ENCODE measurements at places on chromosomes 4 and X. TPM values are rescaled to one million over a fixed set of nuclear protein-coding genes. Genes with fewer than 3 reads are reported as not detected.
A peak's percentile ranks its signal among the peaks of the same experiment; 100 is the strongest.

BEX1 gene
- 0.39 TPM for total RNA-seq

DNA sequence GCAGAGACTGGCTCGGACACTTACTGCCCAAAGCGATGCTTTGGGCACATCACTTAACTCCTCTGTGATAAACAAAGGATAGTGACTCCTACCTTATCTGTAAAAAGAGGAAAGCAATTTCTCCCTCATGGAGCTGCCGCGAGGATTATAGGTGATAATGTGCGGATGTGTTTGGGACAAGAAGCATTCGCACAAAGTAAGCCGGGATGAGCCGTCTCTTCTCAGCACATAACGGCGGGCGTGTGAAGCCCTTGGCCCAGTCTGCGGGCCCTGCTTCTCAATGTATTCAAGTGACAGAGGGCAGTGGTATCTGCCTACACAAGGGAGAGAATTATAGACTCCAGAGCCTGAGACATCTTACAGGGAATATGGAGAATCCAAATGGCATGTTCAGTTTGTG, 550.3 kb upstream of the CPEB2 start:
- no peaks in the 10 kb centered on the region for H3K4me1 ChIP-seq
- H3K27me3 ChIP-seq: no peaks in the 10 kb centered on the region
- no peak overlapping the region for H3K4me3 ChIP-seq
- H3K36me3 ChIP-seq: no peaks in the 10 kb centered on the region
- H3K27ac ChIP-seq: no peak overlapping the region
- DNase-seq: no peak

DNA sequence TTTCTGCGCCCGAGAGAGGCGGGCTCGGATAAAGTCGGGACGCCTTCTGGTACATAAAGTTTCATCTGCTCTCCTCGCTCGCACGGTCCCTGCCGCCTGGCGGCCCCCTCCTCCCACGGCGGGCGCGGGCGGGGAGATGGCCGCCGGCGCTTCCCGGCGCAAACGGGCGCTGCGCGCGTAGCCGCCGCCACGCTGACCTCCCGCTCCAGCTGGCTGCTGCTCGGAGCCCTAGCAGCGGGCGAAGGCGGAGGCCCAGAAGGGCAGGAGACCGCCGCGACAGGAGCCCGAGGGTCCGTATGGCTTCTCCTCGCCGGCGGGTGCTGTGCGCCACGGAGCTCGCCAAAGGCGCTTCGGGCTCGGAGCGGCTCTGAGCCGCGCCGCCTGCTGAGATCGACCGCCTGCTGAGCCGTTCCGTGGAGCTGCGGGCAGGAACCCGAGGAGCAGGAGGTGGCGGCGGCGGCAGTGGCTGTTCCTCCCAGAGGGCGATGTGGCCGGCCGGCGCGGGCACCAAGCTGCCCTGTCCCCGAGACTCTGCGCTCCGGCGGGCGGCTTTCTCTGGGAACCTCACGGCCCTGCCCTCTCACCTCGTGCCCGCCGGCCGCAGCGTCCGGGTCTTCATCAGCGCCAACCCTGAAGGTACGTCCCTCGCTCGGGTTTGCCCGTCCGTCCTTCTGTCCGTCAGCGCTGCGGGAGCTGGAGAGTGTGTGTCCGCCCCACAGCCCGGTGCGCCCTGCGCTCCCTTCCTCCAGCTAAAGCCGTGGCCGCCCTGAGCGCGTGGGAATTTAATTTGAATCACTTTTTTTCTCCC, at the start of gene NWD2:
NWD2 (plus strand) TSS at position 161 of the 808 bp plus-strand sequence; CDS start at position 486, 325 bp downstream.
- no peaks in the 10 kb centered on the region for H3K4me1 ChIP-seq
- H3K27ac ChIP-seq: no peak within 1 kb of the TSS
- no peak within 1 kb of the TSS for H3K4me3 ChIP-seq
- H3K36me3 ChIP-seq: no peaks in the 10 kb centered on the region

FGF16 gene
- not detected for total RNA-seq

CFP gene
- total RNA-seq: 6.4 TPM

DNA sequence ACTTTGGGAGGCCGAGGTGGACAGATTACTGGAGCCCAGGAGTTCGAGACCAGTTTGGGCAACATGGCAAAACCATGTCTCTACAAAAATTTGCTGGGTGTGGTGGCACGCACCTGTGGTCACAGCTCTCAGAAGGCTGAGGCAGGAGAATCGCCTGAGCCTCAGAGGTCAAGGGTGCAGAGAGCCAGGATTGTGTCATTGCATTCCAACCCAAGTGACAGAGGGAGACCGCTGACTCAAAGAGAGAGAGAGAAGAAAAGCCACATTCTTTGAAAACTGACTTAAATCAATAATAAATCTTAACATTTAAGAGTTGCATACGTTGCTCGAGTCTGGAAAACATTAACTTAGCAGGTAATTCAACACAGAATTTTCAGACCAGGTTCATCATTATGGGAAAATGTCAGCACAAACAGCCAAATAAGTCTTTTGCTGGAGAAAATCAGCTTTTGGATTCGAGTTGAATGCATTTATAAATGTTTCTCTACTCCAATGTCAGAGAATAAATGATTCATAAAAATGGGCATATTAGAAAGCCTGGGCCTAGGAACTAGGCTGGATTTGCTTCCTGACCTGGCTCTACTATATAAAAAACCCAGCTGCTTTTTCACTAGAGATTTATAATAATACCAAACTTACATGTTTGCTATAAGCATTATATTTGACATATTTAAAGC, 68.3 kb upstream of the RBPJ start:
- H3K4me1 ChIP-seq: peaks cover 7% of the 10 kb centered on the region
- no peak overlapping the region for H3K27ac ChIP-seq
- peaks cover 4% of the 10 kb centered on the region for H3K27me3 ChIP-seq
- H3K36me3 ChIP-seq: no peaks in the 10 kb centered on the region
- DNase-seq: peak; percentile 12

DNA sequence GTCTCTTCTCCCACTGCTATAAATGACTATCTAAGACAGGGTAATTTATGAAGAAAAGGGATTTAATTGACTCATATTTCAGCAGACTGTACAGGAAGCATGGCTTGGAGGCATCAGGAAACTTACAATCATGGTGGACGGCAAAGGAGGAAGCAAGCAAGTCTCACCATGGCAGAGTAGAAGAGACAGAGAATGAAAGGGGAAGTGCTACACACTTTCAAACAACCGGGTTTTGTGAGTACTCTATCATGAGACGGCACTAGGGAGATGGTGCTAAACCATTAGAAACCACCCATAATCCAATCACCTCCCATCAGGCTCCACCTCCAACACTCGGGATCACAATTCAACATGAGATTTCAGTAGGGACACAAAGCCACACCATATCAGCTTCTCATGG, 11.1 kb downstream of the UBE2NL start:
- H3K36me3 ChIP-seq: no peaks in the 10 kb centered on the region
- no peak overlapping the region for H3K4me3 ChIP-seq
- no peaks in the 10 kb centered on the region for H3K4me1 ChIP-seq

DNA sequence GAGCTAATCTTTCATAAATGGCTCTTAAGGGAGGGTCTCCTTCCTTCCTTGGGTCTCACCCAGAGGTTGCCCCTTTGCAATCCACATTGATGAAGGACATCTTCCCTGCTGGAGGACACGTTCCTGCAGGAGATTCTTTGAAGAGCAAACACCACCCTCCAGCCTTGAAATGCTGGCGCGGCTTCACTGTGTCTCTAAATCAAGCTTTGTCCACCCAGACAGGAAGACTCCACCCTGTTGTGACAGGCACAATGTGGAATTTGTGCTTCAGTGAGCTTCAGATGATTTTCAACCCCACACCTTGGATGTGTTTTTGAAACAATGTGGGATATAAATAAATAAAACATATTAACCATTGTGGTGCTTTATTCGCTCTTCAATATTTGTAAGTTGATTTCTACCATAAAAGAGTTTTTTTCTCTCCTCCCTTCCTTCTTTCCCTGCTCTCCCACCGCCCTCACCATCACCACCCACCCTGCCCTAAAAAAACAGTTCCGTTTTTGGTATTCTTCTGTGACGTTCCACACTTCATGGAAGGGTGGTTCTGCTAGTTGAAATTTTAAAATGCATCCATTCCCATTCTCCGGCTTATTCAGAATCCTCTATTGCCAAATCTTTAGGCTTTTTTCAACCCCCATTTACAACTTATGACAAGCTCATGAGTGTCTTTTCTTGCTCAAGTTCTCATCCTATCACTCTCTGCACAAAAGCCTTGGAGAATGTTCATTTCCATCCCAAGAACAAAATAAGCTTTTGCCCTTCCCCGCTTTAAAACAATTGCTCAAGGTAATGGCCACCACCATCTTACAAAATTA, 264.3 kb downstream of the RAPGEF2 start:
- no peak for DNase-seq
- peaks cover 5% of the 10 kb centered on the region for H3K4me1 ChIP-seq
- peaks cover 17% of the 10 kb centered on the region for H3K27me3 ChIP-seq
- H3K27ac ChIP-seq: no peak overlapping the region

DNA sequence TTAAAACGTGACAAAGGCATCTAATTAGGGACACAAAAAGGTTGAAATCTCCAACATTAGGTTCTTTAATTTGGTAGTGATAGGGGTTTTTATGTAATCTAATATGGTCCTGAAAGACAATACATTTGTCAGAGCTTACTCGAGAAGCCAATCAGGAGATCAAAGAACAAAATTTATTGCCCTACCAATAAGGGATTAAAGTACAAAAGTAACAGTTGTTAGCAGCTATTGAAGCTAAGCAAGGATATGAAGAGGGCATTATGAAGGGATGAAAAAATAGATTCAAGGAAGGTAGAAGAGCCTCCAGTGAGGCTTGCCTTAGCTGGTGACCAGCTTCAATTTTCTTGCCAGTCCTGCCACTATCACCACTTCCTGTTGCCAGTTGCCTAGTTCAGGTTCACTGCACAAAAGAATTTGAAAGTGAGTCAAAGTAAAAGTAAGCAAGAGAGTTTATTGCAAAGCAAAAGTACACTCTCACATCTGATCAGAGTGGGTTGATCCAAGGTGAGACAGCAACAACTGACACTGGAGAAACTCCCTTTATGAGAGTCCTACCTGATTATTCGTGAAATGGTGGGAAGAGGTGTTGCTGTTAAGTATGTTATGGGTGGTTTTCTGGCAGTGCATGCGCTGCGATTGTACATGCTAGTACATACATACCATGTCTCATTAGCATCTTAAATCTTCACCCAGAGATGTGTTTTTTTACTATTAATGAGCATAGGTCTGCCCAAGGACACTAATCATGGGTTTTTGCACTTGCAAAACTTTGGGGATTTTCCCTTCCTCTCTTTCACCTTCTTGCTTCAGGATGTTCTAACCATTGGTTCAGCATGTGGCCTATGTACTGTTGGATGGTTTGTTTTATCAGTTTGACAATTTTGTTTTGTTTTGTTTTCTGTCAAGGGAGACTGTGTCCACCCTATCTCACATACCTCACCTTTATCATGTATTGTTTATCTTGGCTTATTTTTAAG, 263.2 kb upstream of the ITM2A start:
- H3K4me1 ChIP-seq: no peaks in the 10 kb centered on the region
- DNase-seq: no peak
- H3K4me3 ChIP-seq: no peak overlapping the region
- H3K27ac ChIP-seq: no peak overlapping the region
- H3K27me3 ChIP-seq: no peaks in the 10 kb centered on the region

- H3K27me3 ChIP-seq: no peaks in the 10 kb centered on the region
- H3K4me1 ChIP-seq: no peaks in the 10 kb centered on the region
- H3K27ac ChIP-seq: no peak overlapping the region
- H3K36me3 ChIP-seq: no peaks in the 10 kb centered on the region
- DNase-seq: no peak
- no peak overlapping the region for H3K4me3 ChIP-seq
Measured at GRCh38 chr4:135282676-135283075, 1081.1 kb upstream of the PABPC4L start.

PIR gene
- 0.46 TPM for total RNA-seq

ARHGAP24 gene
- not detected for total RNA-seq

- H3K4me1 ChIP-seq: no peaks in the 10 kb centered on the region
- DNase-seq: no peak
- no peaks in the 10 kb centered on the region for H3K27me3 ChIP-seq
- no peaks in the 10 kb centered on the region for H3K36me3 ChIP-seq
- no peak overlapping the region for H3K27ac ChIP-seq
Measured at GRCh38 chr4:89753601-89754066, 83.3 kb downstream of the SNCA start.

- peaks cover 3% of the 10 kb centered on the region for H3K4me1 ChIP-seq
- no peak overlapping the region for H3K4me3 ChIP-seq
- H3K36me3 ChIP-seq: no peaks in the 10 kb centered on the region
- H3K27me3 ChIP-seq: peaks cover 19% of the 10 kb centered on the region
- H3K27ac ChIP-seq: no peak overlapping the region
- no peak for DNase-seq
Measured at GRCh38 chrX:101252634-101253033, 33.0 kb downstream of the DRP2 start.

DNA sequence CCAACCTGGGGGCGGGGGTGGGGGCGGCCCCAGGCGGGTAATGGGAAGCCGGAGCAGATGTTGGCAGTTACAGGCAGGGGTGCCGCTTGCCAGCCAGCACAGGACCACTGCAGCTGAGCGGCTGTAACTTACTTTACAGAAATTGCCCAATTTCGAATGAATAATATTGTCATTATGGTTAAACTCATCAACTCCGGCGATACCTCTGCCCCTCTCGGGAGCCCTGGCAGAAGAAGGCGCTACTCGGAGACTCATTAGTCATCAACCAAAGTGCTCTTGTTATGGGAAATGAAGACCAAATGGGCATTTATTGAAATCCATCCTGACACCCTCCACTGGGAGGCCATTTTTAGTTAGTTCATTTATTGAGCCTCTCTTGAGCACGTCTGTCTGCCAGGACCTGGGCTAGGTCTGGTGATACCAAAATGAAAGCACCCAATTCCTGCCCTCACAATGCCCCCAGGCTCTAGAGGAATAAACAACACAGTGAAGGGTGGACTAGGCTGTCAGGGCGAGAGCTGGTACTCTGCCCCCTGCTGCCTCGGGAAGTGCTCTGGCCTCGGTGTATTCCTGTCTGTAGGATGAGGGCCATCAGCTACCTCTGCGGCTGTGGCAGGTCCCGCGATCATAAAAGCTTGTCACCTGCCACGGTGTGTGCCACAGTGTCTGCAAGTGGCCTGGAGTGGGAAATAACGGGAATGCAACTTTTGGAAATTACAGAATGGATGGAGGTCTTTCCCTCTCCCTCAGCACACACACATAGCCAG, 159.1 kb upstream of the PSAPL1 start:
- H3K4me3 ChIP-seq: no peak overlapping the region
- H3K27me3 ChIP-seq: no peaks in the 10 kb centered on the region
- no peak for DNase-seq
- no peaks in the 10 kb centered on the region for H3K36me3 ChIP-seq
- H3K27ac ChIP-seq: no peak overlapping the region
- H3K4me1 ChIP-seq: no peaks in the 10 kb centered on the region

NXF2 gene
- not detected for total RNA-seq

- H3K4me1 ChIP-seq: no peaks in the 10 kb centered on the region
- no peaks in the 10 kb centered on the region for H3K36me3 ChIP-seq
- no peak overlapping the region for H3K27ac ChIP-seq
- H3K4me3 ChIP-seq: no peak overlapping the region
- DNase-seq: no peak
Measured at GRCh38 chr4:86280246-86280645, 79.6 kb downstream of the MAPK10 start.

SH3D19 gene
- 0.74 TPM for total RNA-seq

GRCh38 chrX:68743754-68744153, 85.1 kb upstream of the EFNB1 start:
- no peaks in the 10 kb centered on the region for H3K36me3 ChIP-seq
- no peak overlapping the region for H3K4me3 ChIP-seq
- no peak for DNase-seq

GRCh38 chrX:100913111-100913510, 15.6 kb downstream of the XKRX start:
- no peak overlapping the region for H3K27ac ChIP-seq
- no peaks in the 10 kb centered on the region for H3K4me1 ChIP-seq
- H3K4me3 ChIP-seq: no peak overlapping the region
- no peaks in the 10 kb centered on the region for H3K27me3 ChIP-seq
- DNase-seq: no peak

Measured in activated T-cell treated with anti-CD3 and anti-CD28 coated beads, Interleukin-2, amount 50 U/mL, for 72 hours (primary cell).